AG08396 (cell line): ENCODE measurements at places on chromosomes 6 and 20.
A peak's percentile ranks its signal among the peaks of the same experiment; 100 is the strongest.

GRCh38 chr6:137728386-137729349 lies 138.4 kb upstream of the TNFAIP3 start:
- DNase-seq, result peak; percentile 44

GRCh38 chr6:21033575-21034026 lies 499.3 kb downstream of the CDKAL1 start:
- peak; percentile 53 for DNase-seq

DNA sequence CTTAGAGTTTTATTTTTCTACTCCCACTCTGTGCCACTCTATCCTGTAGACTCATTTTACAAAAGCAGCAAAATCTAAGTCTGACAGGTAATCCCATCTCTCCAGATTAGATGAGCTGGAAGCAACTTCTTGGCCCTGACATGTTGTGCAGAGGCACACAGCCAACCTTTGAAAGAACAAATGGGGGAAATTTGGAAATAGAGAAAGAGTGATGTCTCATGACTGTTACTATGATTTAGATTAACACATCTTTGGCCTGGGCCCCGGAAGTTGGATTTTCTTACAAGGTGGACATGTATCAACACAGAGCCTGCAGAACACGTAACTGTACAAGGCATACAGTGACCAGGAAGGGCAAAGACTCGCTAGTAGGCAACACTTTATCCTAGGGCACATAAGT lies 227.7 kb downstream of the MYLK4 start:
- DNase-seq, result no peak

- no peak for DNase-seq
Observed at GRCh38 chr6:6758546-6758914, 170.0 kb downstream of the LY86 start.

GRCh38 chr6:31116661-31117385 lies 2.2 kb downstream of the PSORS1C1 start:
- DNase-seq, result no peak

GRCh38 chr6:139323511-139324300 lies 31.9 kb upstream of the TXLNB start:
- peak; percentile 55 for DNase-seq

GRCh38 chr20:973785-974194 lies 28.3 kb downstream of the RSPO4 start:
- DNase-seq, result peak; percentile 42

GRCh38 chr6:106702046-106702445 lies 72.7 kb downstream of the QRSL1 start:
- DNase-seq, result no peak

- no peak for DNase-seq
Observed at GRCh38 chr20:49505518-49505917, 23.1 kb upstream of the KCNB1 start.

GRCh38 chr6:94600636-94601035 lies 976.7 kb upstream of the MANEA start:
- DNase-seq, result no peak

DNA sequence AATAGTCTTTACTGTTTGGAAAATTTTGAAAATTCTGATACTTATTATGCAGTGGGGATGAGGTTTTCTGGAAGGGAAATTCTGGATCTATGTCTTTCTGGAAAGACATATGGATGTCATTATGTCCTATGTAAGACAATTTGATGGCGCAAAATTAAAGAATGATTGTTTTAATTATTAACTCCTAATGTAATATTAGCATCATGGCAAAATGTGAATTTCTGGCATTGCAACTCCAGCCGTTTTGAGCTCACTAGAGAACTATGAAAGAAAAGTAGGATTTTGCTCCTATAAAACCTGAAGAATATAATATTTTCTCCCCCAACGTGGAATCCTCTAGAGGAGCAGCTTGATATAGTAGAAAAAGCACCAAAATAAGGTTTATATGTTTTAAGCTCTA lies 243.2 kb downstream of the RFPL4B start:
- DNase-seq, result no peak

DNA sequence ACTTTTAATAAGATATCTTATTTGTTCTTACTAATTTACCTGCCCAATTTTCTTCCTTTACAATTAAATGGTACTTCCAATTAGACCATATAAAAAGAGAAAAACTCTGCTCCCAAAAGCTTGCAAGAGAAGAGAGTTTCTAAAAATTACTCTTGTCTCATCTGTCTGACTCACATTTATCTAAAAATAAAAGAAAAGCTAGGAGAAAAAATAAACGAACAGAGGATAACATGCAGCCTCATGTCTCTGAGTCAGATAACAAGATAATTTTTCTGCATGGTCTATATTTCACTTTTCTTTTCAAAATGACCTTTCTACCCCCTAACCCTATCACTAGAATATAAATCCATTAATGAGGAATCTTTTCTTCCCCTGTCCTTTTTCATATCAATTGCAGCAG lies 127.2 kb upstream of the TCF21 start:
- peak; percentile 34 for DNase-seq

DNA sequence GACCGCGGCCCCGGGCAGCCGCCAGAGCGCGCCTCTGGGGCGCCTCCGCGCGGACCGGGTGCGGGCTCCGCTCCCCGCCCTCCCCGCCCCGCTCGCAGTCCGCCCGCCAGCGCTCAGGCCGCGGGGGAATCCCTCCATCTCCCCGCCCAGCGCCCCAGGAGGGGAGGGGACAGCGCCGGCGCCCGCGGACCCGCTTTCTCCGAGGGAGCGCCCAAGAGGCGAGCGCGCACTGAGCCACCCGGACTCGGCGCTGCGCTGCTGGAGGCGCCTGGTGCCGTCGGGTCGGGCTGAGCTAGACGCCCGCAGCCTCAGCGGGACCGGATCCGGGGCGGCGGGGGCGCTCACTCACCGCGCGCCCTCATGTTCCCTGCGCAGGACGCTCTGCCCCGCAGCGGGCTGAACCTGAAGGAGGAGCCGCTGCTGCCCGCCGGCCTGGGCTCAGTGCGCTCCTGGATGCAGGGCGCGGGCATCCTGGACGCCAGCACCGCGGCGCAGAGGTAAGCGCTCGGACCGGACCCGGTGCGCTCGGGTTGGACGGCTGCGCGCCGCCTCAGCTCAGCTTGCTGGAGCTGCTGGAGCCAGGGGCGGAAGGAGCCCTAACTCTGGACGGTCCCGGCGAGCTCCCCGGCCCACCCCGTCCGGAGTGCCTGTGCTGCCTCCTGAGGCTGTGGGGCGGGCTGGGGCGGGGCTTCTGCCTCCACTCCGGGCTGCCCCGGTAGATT lies 867 bp downstream of the EBF4 start:
- peak; percentile 67 for DNase-seq

- DNase-seq, result no peak
Observed at GRCh38 chr6:11977193-11977592, 34.9 kb upstream of the HIVEP1 start.

- DNase-seq, result no peak
Observed at GRCh38 chr6:158512809-158513208, 47.1 kb upstream of the TMEM181 start.

- no peak for DNase-seq
Observed at GRCh38 chr6:15410752-15411151, 164.9 kb downstream of the JARID2 start.

DNA sequence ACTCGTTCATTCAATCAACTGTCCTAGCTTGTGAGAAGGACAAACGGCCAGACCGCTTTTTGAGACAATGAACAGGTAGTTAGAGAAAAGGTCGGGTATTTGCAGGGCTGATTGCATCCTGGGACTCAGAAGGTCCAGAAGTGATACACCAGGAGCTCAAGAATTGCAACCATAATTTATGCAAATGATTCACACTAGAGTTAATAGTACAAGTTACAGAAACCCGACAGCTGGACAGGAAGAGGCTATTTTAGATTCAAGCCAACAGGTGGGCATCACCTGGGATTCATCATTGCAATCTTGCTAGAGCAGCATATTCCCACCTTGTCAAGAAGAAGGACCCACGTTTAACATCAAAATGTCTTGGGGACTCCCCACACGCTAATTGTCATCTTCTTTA lies 83.5 kb downstream of the TNFAIP3 start:
- DNase-seq, result no peak

DNA sequence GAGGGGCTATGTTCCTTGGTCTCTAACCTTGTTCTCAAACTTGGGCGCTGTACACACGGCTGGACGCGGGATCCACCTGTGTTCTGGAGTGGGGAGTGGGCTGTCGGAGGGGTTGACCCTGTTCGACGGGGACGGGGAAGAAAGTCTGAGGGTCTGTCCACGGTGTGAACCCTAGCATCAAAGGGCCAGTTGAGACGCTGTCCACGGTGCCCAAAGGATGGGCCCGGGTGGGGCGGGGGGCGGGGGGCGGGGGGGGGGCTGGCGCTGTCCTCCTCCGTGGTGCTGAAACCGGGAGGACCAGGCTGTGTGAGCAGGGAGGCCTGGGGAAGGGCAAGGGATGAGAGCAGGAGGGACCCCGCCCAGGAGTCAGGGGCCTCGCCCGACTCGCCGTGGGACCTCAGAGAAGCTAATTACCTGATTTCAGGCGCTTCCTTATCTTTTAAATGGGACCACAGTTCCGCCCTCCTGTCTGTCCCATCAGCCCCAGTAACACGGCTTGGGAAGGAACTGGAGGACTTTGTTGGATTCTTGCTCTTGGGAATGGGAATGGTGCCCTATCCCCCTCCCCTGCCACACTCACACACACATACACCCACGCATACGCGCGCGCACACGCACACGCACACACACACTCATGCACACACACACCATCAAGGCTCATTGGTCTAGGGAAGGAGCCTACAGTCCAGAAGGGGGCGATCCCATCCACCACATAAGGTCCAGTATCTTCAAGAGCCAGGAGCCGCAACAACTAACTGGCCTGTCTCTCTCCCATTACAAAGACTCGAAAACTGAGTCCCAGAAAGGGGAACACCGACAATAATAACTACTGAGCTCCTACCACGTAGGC lies 1.0 kb upstream of the VSTM2L start:
- peak; percentile 66 for DNase-seq

DNA sequence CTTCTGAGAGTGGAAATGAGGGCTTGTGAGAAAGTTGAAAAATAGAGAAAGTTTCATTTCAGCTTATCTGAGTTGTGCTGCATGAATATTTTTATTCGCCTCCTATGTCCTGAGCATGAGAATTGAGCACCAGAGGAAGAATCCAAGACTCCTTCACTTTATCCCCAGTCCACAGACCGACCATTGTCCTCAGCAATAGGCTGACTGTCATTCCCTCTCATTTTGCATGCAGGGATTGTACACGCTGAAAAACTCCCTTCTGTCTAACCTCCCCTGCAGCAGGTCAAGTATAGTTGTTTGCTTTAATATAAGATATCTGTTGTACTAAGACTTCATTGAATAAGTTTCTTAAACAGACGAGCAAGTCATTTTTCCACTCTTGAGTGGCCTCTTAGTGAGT lies 437.6 kb downstream of the PRKN start:
- DNase-seq, result no peak

DNA sequence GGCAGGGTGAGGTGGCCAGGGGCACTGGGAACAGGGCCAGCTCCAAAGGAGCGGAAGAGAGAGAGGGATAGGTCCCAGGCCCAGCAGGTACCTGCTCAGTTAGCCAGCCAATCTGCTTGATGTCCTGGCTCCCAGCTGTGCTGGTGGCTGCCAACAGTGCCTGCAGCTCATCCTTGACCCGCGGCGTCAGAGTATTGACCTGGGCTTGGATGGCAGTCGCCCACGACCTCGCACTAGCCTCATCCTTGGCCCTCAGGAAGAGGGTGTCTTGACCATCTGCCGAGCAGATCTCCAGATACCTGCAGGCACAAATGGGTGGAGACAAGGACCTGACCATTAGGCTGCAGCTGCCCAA lies 11.1 kb upstream of the CDK5RAP1 start:
- no peak for DNase-seq

GRCh38 chr6:22067671-22068070 lies 229.2 kb downstream of the PRL start:
- no peak for DNase-seq

- no peak for DNase-seq
Observed at GRCh38 chr20:12627485-12627884, 381.3 kb upstream of the SPTLC3 start.

DNA sequence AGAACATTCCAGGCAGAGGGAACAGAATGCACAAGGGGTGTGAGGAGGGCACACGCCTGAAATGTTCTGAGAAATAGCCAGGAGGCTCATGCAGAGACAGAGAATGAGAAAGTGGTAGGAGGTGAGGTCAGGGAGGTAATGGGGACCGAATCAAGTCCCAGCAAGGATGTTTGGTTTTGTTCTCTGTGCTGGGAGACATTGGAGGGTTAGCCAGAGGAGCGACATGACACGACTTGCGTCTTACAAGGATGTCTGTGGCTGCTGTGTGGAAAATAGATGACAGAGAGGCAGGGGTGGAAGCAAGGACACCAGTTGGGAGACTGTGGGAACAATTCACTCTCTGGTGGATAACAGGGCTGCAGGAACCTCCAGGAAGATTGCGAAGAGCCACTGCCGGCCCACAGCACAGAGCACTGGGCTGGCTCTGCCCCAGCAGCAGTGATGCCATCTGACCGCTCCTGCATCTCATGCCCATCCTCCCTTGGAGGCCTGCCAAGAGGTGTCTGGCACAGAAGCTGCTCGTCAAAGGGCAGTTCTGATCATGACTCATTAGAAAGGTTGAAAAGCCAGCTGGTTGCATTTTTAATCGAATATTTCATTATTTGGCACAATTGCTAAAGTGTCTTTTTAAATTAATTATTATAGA lies 57.7 kb upstream of the CD83 start:
- peak; percentile 25 for DNase-seq

DNA sequence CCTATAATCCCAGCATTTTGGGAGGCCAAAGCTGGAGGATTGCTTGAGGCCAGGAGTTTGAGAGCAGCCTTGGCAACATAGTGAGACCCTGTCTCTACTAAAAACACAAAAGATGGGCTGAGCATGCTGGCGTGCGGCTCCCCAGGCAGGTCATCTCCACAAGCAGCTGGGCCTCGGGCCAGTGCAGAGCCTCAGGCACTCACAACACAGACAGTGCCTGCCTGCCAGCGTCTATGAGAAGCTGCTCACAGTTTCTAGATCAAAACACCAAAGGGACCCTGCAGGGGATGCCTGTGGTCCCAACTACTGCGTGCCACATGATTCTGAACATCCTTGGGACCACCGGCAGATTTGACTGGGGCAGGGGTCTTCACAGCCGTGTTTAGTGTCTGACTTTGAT lies 59.4 kb downstream of the GINS1 start:
- no peak for DNase-seq

DNA sequence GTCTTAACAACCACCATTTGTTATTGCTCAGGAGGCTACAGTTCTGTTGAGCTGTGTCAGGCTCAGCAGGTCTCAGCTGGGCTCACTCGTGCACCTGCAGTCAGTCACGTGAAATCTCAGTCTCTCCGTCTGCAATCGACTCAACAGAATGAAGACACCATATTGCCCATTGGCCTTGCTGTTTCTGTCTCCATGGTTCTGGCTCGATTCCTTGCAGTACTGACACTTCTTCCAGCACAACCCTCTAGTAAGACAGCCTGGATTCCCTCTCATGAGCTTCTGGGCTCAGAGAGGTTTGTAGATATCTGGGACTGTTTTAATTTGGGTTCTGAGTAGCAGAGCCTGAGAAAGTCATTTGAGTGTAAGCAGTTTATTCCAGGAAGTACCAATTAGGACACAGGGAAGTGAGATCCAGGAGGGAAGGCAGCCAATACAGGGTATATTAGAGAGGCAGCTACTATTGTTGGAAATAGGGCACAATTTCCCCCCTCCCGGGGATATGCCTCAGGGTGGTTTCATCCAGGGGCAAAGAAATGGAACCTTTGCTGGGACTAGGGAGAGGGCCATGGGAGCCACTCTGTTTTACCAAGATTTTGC lies 87.4 kb upstream of the RALGAPA2 start:
- DNase-seq, result no peak

- DNase-seq, result no peak
Observed at GRCh38 chr6:17269840-17270239, 11.3 kb upstream of the RBM24 start.

- DNase-seq, result no peak
Observed at GRCh38 chr6:70592391-70593117, 25.8 kb downstream of the SDHAF4 start.

GRCh38 chr6:39786649-39787048 lies 5.5 kb upstream of the DAAM2 start:
- no peak for DNase-seq
